ENCODE measurements at places on chromosomes 4 and X.

GRCh38 chrX:153921511-153922446 is 4.3 kb downstream of the ARHGAP4 start:
- DNase-seq: peak; percentile 25

GRCh38 chr4:93320356-93320755 is 508.2 kb upstream of the ATOH1 start:
- no peak for DNase-seq

DNA sequence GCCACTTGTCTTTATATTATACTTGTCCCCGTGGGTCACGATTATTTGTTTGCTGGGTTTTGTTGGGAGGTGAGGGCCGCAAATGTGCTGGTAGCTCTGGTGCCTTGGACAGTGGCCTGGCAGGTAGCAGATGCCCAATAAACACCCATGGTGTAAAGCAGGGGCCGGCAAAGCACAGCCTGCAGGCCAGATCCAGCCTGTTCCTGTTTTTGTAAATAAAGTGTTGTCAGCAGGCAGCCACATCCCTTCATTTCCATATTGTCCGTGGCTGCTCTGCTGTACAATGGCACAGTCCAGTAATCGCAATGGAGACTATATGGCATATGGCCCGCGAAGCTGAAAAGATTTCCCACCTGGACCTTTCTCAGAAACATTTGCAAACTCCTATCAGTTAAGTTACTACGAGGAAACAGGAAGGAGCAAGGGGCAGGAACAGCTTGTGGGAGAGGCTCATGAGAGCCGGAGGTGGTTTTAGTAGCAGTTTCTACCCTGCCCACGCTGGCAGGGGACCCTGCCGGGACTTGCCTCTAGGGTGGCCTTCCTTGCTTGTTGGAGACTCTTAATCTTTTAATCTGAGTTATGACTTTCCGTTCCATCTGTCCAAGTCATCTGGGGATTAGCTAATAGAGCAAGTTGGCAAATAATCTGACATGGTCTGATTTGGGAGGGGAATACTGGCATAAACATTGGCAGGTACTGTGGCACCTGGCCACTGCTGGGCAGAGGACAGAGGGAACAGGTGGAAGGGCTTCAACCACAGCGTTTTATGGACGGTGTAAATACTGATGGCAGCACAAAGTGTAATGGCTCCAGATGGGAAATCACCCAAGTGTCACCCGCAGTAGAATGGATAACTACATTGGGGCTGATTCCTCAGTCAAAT is 19.6 kb downstream of the CLCN4 start:
- no peak for DNase-seq

- DNase-seq: no peak
These were observed 248.6 kb downstream of the PCDH18 start for GRCh38 chr4:137283737-137284136.

GRCh38 chrX:107629540-107629909 is 1.2 kb downstream of the PRPS1 start:
- no peak for DNase-seq

GRCh38 chr4:105210916-105211315 is 64.2 kb downstream of the TET2 start:
- no peak for DNase-seq

DNA sequence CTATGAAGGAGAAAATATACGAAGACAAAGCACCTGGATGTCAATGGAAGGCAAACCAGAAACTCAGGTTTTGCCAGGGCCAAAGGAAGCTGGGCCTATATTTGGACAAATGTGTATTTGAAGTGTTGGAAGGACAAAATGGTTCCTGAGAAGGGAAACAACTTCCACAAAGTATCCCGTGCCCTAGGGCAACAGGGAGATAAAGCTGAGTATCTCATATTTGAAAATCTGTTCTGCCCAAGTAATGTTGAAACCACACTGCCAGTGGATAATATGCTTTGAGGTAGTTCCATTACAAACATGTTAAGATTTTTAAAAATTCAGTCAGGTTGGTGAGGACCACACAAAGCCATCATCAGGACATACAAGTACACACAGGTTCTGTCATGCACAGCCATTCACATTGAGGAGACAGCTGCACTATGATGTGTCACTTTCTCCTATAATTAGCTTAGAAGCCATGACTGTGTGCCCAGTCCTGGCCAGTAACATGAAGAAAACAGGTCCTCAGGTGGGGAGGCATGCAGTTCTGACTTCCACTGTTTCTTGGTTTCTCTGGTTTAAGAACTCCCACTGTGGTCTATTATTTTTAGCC is 116.4 kb downstream of the PWWP3B start:
- no peak for DNase-seq

GRCh38 chrX:7515681-7516413 is 327.1 kb upstream of the VCX start:
- peak; percentile 68 for DNase-seq

- no peak for DNase-seq
These were observed 170.3 kb upstream of the IGFBP7 start for GRCh38 chr4:57280481-57280880.

DNA sequence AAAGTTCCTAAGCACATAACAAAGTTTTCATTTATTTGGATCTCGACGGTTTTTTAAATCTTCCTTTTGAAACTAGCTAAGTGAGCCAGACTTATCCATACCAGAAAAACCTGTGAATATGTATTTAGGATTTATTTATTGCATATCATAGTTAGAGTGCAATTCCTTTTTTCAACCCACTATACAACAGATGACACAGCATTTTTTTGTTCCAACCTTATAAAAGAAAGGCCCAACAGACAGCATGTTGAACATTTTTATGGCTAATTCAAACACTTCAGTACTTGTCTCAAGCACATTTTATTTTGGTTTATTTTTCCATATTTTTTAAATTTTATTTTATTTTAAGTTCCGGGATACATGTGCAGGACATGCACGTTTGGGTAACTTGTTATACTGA is 15.1 kb upstream of the RNF128 start:
- DNase-seq: no peak

DNA sequence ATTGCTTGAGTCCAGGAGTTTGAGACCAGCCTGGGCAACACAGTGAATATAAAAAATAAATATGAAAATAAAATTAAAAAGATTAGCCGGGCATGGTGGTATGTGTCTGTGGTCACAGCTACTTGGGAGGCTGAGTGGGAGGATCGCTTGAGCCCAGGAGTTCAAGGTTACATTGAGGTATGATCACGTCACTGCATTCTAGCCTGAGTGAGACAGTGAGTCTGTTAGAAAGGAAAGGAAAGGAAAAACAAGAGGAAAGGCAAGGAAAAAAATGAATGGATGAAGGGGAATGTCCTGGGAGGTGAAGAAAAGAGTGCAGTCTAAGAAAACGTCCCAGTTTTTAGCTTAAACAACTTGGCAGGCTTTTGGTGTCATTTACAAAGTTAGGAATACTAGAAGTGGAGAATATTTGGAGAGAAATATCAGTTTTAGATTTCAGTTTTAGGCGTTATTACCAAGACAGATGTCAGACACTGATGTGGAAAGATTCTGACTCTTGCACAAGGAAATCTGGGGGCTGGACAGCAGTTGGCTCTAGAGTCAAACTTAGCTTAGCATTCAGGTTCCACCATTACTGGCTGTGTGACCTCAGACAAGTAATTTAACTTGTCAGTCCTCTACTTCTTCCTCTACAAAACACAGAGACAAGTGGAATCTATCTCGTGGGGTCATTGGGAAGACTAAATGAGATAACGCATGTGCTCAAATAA is 139.0 kb downstream of the TSPAN5 start:
- no peak for DNase-seq

DNA sequence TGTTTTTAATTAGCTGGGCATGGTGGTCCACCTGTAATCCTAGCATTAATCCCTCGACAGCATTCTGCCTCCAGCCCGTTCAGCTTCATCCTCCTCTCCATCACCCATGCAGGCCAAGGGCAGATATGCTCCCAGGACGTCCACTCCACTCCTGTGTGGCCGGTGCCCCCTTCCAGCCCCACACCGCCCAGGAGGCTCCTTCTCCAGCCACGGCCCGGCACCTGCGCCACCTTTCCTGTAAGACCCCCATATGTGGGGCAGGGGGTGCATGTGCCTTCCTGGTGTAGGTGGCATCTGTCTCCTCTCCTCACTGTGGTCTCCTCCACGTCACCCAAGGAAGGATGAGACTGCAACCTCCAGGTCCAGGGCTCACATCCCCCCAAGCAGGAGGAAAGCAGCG is 57.0 kb upstream of the MXD4 start:
- no peak for DNase-seq

GRCh38 chr4:120922381-120923206 is at the start of gene PRDM5:
Gene PRDM5, minus strand, starts transcription at chr4:120922726. Its CDS starts 118 bp downstream, at chr4:120922608.
- peak; percentile 38 for DNase-seq

GRCh38 chrX:66638591-66639500 is at the start of gene EDA2R:
Gene EDA2R, minus strand, starts transcription at chrX:66639078. Its CDS starts 23,058 bp downstream, at chrX:66616020.
- DNase-seq: peak; percentile 86

DNA sequence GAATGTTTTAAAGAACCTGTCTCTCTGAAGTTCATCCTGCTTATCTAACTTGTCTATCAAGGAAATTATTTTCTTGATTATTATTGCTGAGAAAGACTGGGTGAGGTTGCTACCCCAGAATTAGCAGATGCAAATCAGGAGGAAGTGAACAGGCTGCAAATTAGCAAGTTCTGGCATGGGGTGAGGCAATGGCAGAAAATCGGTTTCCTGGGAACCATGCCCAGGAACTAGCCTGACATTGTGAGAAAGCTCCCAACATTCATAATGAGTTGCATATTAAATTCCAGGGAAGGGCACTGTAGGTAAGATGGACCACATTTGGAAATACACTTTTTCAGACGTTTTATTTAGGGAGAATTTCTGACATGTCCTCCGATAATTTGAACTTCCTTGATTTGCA is 11.6 kb downstream of the ARSF start:
- DNase-seq: no peak

DNA sequence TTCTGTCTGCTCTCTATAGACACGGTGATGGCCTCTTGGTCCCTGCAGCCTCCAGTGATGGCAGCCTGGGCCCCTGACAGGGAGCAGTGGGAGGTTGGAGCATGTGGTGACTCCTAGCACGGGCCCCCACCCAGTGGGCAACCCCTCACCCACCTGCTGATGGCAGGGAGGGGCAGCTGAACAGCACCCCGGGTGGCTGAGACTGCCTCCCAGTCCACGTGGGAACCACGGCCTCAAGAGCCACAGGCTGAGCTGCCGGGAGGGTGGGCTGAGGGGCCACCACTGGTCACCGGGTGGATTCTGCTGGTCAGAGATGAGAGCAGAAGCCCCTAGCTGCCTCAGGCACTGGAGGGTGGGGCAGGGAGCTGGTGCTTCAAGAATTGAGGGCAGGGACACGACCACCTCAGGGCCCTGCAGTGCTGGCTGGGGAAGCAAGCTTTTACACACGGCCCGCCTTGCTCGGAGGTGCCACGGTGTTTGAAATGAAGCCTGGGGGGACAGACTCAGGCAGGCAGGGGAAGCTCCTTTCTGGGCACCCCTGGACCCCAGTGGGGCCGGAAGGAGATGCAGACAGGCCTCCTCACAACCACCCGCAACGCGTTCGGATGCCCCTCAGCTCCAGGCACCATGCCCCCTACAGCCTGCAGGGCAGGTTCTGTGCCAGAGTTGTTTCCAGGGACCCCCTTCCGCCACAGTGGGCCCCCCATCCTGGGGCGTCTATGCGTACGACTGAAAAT is 6.3 kb upstream of the HAUS3 start:
- no peak for DNase-seq

DNA sequence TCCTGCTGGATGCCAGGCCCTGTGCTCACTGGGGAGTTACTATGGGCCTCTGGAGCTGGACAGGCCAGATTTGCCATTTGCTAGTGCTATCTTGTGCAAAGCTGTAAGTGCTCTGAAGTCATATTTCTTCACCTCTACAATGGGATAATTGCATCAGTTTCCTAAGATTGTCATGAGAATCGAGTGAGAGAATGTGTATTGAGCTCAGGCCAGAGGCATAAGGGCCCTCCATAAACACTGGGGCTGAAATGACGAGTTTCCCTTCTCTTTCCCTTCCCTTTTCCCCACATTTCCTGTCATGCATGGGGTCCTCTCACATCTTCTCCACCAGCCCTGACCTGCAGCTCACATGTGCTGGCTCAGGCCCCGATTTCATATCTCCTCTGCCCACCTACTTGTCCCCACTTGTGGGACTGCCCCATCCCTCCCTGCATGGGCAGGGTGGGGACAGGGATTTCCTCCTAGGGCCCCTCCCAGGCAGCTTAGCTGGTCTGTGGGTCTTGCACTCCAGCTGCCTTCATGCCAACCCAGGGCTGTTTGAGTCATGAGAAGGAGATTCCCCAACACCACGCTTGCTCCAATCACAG is 358.8 kb downstream of the MID1IP1 start:
- no peak for DNase-seq

DNA sequence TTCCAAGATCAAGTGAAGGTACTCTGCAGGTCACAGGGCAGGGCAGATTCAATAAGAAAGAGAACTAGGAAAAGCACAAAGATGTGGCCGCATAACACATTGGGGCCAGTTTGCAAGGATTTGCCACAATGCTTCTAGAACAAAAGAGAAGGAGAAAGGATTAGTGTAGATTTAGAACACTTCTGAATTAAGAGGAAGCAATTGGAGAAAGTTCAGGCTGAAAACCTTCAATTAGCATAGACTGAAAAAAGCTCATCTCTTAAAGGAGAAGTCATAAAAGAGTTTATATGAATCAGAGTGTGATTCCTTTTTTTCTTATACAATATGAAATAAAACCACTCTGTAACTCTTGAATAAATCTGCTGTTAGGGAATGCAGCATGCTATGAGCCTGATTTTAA is 215.6 kb upstream of the FAT1 start:
- no peak for DNase-seq

GRCh38 chrX:116236666-116237065 is 66.1 kb downstream of the AGTR2 start:
- DNase-seq: no peak

- DNase-seq: no peak
These were observed 1249.2 kb downstream of the STIM2 start for GRCh38 chr4:28109801-28110200.

DNA sequence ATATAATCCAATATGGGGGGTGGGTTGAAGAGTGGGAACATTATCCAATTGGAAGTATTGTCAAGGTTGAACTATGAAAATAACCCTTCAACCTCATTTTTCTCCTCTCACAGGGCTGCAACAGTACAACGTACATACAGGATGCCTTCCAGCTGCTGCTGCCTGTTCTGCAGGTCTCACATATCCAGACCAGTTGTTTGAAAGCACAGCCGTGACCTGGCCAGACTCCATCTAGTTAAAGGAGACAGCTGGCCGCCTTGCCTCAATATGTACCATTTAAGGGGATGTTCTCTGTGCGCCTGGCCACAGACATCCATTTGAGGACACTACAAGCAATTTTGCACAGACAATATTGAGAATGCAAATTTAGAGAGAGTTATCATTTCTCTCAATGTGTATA is 75.7 kb downstream of the FAM114A1 start:
- no peak for DNase-seq

- DNase-seq: no peak
These were observed 339 bp downstream of the CUL4B start for GRCh38 chrX:120560405-120560841.

All from foreskin fibroblast (primary cell).